ENCODE measurements at places on chromosomes 6 and 20.

DNA sequence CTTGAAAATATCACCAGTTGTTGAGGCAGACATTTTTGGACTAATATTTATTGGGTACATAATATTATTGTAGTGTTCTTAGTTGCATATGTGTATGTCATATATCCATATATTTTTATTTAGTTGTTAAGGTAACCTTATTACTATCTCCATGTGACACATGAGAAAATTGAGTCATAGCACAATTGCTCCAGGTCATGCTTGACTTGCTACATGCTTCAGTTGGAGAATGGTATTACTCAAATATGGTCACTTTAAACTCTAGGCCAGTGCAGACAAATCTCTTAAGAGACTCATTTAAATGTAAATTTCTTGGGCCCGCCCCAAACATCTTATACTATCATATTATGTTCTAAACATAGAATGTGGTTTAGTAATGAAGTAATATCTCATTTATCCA, 246.1 kb downstream of the RIMS1 start:
- no peak for DNase-seq

- DNase-seq: peak; percentile 40
Measured at GRCh38 chr6:19333936-19334335, 503.2 kb upstream of the ID4 start.

- no peak for DNase-seq
Measured at GRCh38 chr6:30312266-30312665, 14.5 kb upstream of the TRIM39 start.

DNA sequence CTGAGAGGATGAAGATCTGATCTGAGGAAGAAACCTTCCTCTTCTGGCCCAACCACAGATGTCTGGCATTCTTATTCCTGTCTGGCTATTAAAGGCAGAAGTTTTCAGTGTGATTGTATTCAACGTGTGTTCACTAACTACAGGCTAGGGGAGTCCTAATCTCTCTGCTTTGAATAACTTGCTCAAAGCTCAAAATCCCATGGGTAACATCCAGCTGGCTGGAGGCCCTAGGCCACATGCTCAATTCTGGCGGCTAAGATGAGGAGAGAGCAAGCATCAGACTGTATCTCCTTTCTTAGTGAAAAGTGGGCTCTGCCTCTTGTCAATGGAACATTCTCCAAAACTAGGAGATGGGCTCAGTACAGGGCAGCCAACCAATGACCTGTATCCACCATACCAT, 478.0 kb downstream of the KIF16B start:
- DNase-seq: no peak

- no peak for DNase-seq
Measured at GRCh38 chr6:84492241-84493165, 265.1 kb upstream of the CEP162 start.

DNA sequence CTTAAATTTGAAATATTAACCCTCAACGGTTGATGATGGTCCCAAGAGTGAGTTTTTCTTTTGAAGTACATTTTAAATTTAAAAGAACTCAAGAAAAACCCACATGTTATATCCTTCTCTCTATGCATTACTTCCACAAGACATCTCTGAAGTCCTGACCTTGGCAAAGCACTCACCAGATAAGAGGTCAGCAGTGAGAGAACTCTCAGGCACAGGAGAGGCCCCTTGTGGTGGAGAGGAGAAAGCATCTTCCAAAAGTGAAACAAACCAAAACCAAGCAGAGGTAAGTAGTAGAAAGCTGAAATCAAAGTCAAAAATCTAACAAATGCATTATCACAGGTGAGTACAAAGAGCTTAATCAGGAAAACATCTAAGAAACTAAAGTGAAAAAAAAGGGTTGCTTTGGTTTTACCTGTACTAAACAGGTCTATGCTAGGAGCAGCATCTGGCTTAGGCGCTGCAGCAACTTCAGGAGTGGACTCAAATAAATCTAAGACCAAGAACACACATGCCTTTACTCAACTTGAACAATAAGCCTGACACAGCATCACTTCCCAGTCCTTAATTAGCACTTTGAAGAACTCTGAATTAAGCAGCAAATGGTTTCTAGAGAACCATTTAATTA, 80.5 kb downstream of the PRSS35 start:
- DNase-seq: peak; percentile 14

DNA sequence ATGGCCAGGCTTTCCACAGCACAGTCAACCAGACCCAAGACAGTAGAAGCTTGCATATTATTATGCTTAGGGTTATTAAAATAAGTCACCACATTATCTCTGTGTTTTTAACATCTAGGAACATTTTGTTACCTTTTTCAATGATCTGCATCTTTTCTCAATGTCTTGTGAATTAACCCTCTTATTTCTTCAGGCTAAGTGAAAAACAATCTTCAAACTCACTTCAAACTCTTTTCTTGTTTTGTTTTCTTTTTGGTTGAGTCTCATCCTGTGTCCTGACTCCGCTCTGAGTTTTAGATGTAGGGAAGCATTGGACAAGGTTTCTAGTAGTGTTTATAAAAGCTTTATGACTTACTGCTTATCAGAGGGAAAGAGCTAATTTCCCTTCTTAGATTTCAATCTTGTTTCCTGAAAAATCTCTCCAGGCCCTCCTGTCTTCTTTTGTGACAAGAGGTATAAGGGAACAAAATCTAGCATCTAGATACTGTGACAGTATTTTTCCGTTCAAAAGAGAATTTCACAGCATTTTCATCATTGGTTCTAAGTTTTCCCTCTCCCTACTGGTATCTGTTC, 26.2 kb downstream of the NOX3 start:
- DNase-seq: no peak

DNA sequence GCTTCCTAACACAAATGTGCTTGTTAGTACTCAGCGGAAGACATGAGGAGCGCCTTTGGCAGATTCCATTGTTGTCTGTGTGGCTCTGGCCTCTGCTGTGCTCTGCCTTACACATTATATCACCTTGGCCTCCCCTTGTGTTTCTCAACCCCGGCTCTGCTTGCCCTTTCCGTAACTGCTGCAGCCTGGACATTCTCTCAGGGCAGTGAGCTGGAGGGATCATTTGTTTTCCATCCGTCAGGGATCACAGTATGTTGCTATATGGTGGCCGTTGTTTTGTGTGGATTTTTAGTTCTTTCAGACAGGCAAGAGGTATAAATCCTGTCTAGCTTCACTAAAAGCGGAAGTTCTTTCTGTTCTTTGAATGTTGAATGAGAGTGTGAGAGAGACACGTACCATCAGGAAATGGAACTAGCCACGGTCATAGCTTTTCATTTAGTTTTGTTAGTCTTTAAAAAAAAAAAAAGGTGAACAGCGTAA, 175.1 kb downstream of the JARID2 start:
- no peak for DNase-seq

All from fibroblast of skin of scalp (primary cell).